NCI-H2107 (cell line): ENCODE measurements at places on chromosomes 5 and 9.
A peak's percentile ranks its signal among the peaks of the same experiment; 100 is the strongest.

DNA sequence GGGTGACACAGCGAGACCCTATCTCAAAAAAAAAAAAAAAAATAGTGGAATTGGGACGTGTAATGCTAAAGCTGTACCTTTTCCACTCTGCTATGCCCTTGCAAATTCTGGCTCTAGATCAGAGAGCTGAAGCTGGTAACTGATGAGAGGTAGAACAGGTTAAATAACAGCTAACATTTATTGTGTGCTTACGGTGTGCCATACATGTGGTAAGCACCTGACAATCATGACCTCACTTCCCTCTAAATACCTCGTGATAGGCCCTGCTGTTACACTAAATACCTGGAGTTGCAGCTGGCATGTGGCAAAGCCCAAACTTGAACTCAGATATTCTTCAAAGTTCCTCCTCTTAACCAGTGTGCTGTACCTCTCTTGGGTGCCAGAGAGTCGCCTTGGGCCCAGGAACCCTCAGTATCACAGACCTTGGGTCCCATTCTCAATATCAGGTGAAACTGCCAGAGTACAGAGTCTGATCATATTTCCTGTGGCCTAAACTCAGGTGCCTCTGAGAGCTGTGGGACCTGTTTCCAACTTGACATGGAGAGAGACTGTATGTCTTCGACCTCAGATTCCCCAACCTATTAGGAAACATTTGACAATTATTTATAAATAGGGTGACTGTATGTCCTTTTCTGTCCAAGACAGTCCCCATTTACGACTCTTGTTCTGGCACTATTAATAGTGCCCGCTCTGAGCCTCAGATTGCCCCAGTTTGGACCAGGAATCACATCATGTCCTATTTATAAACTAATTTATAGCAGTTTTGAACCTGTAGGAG, 4.8 kb downstream of the ARL10 start:
- no peak for DNase-seq

- no peak for DNase-seq
These were observed 146.2 kb downstream of the CDH12 start for GRCh38 chr5:22706901-22707300.

DNA sequence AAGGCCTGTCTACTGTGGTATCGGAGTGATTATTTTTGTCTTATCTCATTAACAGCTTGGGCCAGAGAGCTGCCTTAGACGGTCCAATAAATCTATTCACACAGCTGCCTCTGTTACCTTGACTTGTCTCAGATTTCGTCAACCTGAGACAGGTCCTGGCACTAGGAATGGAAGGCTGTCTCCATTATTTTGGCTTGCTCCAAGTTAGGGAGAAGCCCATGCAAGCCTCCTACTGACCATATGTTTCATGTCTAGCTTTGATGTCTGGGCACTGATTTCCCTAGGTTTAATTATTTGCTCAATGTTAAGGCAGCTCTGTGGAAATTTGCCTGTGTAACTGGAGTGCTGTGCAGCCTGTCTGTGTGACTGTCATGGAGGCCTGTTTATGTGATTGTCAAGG, 12.4 kb upstream of the RALGPS1 start:
- no peak for DNase-seq

- DNase-seq = no peak
These were observed 988.2 kb upstream of the ARRDC3 start for GRCh38 chr5:92371171-92371888.

DNA sequence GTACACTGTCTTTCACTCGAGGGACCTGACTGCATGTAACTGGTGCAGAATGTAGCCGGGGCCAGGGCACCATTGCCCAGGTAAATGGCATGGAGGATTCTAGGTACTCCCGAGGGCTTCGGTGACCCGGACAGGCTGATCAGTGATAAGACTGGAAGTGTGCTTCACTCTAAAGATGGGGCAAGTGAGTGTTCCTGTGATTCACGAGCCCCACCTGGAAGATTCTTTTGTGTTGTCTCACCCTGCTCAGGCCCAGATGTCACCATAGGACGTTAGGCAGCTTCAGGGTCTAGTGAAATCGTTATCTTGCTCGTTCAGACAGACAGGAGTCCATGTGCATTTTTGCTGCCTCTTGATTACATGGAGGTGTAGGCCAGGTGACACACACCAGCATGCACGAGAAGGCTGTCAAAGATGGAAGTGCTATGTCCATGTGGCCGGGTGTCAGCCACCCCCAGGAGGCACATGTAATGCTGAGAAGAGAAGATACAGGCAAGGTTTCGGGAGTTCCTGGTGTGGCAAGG, 73.9 kb downstream of the WNK2 start:
- DNase-seq = no peak

DNA sequence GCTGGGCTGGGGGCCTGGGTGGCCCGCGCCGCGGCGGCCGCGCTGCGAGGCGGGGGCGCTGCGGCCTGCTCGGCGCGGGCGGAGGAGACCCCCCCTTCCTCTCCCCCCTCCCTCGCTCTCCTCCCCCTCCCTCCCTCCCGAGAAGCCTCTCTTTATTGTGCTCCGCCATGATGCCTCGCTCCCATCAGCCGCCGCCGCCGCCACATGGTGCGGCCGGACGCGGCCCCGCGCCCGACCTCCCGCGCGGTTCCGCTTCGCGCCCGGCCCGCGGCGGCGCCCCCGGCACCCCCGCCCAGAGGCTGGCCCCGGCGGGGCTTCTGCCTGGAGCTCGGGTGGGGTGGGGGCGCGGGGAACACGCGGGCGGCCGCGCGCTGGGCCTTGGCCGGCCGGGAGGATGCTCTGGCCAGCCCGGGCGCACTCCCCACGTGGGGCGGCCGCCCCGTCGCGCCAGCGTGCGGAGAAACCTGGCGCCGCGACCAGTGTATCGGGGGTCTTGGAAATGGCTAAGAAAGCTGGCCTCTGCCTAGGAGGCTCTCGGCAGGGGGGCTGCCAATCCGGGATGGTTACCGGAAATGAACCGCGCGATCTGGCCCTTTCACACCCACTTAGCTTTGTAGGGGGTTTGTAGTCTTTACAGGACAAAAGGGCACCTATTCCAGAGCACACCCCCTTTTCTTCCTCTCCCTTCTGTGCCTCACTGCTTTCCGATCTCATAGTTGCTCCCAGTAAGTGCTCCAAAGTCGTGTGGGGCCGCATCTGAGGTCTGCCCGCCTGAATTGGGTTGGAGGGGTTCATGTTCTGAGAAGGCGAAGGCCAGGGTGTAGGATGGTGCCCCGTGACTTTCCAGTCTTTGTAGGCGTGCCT, 1.0 kb downstream of the SET start:
- DNase-seq = no peak

DNA sequence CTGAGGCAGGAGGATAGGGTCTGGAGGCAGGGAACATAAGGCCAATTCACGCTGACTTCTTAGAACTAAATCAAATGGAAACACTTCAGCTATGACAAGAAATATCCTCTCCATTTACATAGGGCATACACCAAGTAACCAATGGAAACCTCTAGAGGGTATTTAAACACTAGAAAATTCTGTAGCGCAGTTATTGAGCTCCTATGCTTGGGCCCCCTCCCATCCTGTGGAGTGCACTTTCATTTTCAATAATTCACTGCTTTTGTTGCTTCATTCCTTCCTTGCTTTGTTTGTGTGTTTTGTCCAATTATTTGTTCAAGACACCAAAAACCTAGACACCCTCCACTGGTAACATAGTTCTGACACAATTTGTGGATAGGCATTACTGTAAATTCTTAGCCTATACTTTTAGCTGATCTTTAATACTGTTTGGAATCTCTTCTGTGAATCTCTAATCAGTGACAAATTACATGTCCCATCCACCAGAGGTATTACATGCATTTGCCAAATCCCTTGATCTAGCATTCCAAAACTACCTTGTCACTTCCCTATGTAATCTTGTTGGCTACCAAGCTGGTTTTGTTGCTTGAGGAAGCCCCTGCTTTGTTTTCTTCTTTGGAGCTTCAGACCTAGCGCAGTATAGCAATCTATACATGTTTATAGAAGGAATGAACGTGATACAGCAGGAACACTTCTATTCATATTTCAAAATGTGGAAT, 61.6 kb downstream of the ST8SIA4 start:
- no peak for DNase-seq

DNA sequence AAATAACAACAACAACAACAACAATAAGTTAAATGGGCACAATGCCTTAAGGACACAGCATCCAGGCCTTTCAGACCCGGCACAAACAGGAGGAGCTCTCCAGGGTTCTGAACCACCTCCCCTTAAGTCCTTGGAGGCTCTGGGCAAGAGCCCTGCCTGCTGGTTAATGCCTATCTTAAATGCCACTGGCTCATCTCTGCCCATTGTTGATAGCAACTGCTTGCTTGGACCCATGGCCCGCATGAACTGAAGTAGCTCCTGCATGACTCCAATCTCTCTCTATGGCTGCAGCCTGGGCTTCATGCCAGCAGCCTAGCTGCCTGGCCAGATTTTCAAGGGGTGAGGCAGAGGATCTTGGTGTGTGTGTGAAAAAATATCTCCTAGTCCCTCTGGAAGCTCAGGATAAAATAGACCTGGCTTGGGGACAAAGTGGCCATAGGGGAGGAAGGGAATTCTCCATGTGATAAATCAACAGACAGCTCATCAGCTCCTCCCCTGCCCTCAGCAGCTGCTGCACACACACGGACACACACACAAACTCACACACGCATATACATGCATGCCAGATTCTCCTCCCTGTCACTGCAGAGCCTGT, 27.4 kb downstream of the FAM219A start:
- peak; percentile 48 for DNase-seq

- no peak for DNase-seq
These were observed 75.9 kb downstream of the ACER2 start for GRCh38 chr9:19484699-19485098.

DNA sequence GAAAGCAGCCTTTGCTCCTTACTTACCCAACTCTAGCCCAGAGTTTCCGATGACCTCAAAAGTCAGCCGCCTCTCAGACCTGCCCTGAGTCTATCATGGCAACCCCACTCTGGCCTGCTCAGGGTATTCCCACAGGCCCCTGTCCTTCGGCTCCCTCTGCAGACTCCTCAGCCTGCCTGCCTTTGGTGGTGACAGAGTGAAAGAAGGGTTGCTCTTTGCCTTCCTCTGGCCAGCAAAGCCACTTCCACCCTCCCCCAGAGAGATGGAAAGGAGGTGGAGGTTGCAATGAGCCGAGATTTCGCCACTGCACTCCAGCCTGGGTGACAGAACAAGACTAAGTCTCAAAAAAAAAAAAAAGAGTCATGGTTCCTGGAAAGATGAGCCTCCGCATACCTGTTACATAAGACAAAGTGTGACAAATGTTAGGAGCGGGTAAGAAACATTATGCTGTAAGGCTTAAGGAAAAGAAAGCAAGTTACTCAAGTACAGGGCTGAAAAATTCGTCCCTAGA, 2.3 kb upstream of the SMIM33 start:
- no peak for DNase-seq

DNA sequence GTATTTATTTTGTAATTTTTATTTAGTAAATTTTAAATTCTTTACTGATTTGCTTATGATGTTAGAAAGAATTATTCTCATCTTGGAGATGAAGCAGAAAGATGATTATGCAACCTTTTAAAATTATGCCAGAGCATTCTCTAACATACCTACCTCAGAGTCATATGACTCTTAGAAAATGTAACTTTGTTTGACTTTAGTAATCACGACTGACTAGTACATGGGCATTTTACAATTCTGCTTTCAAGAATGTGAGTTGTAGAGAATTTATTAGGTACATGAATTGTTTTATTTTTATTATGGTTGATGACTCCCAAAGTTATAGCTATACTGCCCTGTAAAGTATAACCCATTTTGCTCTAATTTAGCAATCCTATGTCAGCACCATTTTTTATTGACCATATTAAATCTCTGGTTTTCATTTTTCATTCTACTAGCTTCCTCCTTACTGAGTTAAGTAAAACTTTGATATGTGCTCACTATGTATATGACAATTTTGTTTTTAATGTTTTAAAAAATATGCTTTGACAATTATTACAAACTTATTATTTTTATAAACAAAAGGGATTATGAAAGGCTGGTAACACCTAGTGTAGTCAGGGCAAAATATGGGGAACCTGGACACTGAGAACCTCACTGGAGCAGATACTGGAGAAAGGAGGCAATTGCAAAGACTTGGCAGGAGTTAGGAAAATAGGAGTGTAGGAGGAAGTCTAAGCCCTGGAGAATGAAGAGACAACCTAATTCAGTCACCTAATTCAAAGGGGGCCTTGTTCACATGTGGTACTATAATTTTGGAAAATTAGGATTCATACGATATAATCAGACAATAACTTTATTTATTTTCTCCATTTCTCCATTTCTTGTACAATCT, 249.7 kb upstream of the DAB2 start:
- DNase-seq = no peak
